ENCODE measurements at places on chromosomes 7 and 10.

- no peak for DNase-seq
Measured at GRCh38 chr7:137241655-137242360, 101.7 kb downstream of the PTN start.

DNA sequence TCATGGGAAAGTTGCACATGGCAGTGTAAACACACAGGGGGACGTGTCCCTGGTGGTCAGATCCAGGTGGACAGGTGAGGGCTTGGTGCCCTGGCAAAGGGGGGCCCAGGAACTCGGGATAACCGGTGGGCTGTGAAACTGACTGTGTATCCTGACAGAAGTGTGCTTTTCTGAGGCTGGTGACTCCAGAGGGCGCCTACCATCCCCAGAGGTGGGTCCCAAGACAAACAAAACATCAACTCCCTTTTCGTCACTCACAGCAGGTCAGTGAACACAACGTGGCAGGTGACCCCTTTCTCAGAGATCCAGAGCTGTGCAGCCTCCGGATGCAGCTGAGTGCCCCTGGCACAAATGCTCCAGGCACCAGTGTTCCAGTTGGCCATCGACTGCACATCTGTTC is 56.0 kb upstream of the DDC start:
- DNase-seq, result no peak

GRCh38 chr10:76124280-76124679 is 692.9 kb downstream of the LRMDA start:
- no peak for DNase-seq

DNA sequence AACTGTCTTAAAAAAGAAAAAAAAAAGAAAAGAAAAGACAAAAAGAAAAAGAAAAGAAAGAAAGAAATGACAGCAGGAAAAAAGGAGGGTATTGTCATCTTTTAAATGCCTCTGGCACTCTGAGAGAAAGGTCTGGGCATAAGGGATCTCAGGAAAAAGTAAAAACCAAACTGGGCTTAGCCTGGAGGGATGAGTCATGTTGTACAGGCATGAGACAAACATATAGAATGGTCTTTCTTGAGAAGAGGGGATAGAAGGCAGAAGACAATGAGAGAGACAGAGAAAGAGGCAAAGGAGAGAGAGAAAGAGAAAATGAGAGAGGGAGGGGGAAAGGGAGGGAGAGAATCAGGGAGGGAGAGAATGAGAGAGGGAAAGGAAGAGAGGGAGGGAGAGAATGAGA is 32.3 kb upstream of the KCNMA1 start:
- DNase-seq, result no peak

- no peak for DNase-seq
Measured at GRCh38 chr7:28358423-28358868, 53.9 kb upstream of the CREB5 start.

DNA sequence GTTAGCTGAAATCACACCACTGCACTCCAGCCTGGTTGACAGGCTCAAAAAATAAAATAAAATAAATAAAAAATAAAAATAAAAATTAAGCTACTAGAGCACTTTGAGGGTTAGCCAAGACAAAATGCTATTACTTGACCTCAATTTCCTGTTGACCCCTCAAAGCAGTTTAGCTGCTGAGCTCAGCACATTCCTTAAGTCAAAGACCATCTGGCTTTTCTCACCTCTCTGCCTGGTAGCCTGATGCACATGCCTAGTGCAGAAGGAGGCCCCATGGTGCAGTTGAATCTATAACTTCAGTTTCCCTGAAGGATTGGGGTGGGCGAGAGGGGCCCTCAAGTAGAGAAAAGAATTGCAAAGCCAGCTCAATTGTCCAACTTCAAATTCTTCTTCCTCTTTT is 211.1 kb upstream of the GALNT17 start:
- DNase-seq, result no peak

DNA sequence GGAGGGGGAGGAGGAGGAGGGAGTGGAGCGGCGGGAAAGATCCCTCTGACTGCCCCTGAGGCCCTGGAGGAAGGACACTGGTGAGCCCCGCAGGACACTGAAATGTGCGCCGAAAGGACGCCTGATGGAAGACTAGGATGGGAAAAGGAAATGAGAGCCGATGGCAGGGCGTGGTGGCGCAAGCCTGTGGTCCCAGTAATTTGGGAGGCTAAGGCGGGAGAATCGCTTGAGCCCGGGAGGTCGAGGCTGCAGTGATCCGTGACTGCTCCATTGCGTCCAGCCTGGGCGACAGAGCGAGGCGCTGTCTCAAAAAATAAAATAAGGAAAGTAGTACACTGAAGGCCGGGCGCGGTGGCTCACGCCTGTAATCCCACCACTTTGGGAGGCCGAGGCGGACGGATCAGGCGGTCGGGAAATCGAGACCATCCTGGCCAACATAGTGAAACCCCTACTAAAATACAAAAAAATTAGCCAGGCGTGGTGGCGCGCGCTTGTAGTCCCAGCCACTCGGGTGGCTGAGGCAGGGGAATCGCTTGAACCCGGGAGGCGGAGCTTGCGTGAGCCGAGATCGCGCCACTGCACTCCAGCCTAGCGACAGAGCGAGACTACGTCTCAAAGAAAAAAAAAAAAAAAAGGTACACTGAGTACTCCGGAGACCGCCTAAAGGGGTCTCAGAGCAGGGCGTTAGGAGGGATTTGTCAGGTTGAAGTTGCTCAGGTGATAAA is 561 bp upstream of the HNRNPF start:
- peak; percentile 32 for DNase-seq

DNA sequence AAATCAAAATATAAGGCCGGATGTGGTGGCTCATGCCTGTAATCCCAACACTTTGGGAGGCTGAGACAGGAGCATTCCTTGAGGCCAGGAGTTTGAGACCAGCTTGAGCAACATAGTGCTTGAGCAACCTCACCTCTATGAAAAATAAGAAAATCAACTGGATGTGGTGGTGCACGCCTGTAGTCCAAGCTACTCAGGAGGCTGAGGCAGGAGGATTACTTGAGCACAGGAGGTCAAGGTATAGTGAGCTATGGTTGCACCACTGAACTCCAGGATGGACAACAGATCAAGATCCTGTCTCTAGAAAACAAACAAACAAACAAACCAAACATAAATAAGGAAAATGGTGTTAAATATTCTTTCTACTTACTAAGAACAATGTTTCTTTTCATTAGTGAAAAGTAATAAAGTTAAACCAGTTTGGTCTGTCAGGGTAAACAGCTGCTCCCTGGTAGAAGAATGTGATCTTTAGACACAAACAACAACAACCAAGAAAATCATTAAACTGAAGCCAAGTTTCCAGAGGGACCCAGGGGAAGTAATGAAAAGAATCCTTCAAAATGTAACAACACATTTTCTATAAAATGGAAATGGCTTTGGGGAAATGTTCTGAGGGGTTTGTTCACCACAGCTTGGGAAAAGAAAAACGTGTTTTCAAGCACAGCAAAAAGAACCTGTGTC is 17.5 kb upstream of the BAG3 start:
- no peak for DNase-seq

GRCh38 chr10:29481906-29482440 is 152.8 kb downstream of the SVIL start:
- no peak for DNase-seq

DNA sequence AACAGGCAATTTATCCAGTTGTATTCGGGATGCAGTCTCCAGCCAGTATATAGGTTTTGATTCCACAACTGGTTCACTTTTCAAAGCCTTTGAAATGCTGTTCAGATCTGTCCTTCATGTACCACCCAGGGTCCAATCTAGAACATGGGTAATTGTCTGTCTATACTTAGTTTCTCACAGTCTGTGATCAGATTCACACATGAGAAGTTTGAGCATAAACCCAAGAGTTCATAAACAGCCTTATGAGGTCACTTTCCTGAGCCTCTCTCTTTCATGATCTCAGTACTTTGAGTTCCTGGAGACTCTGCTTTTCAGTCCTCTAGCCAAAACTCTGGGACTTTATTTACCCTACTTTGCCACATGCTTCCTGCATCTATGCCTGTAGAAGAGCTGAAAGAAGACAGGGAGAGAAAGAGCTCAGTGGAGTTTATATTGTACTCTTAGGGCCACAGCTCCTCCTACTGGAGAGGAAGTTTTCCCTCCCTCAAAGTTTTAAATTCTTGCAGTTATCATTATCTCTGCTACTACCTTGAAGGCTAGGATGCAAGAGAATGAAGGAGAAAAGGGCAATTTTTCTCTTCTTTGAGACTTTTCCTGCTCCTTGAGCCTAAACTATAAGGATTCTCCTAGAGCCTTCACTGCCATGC is 172.0 kb downstream of the ZEB1 start:
- no peak for DNase-seq

- DNase-seq, result no peak
Measured at GRCh38 chr10:61223576-61223975, 229.6 kb downstream of the TMEM26 start.

- DNase-seq, result no peak
Measured at GRCh38 chr10:74081941-74082718, 68.5 kb downstream of the AP3M1 start.
